Right forelimb (tissue), 1 donor: ENCODE measurements at places on chromosomes 16 and 17.
A peak's percentile ranks its signal among the peaks of the same experiment; 100 is the strongest.

- no peak for DNase-seq
Measured at GRCh38 chr16:16048904-16049582, 99.6 kb downstream of the ABCC1 start.

GRCh38 chr16:88978608-88979346, 1.8 kb upstream of the CBFA2T3 start:
- no peak for DNase-seq

DNA sequence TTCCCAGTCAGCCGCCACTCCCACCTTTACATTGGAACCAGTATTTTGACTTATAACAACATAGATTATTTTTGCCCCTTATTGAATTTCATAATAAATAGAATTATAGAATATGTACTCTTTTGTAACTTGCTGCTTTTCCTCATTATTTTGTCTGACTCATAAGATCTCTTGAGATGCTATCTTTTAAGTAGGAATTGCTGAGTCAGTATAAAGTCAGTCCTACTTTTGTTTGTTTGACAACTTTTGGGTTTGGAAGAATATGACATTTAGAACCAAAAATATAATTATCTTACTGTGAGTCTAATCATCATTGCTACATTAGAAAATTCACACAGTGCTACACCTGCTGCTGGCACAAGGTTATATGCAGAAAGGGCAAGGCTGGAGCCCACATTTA, 69.7 kb downstream of the STXBP4 start:
- DNase-seq: no peak

- no peak for DNase-seq
Measured at GRCh38 chr17:64628641-64629040, 33.5 kb downstream of the SMURF2 start.

- DNase-seq: no peak
Measured at GRCh38 chr16:89373355-89374110, 116.8 kb downstream of the ANKRD11 start.

DNA sequence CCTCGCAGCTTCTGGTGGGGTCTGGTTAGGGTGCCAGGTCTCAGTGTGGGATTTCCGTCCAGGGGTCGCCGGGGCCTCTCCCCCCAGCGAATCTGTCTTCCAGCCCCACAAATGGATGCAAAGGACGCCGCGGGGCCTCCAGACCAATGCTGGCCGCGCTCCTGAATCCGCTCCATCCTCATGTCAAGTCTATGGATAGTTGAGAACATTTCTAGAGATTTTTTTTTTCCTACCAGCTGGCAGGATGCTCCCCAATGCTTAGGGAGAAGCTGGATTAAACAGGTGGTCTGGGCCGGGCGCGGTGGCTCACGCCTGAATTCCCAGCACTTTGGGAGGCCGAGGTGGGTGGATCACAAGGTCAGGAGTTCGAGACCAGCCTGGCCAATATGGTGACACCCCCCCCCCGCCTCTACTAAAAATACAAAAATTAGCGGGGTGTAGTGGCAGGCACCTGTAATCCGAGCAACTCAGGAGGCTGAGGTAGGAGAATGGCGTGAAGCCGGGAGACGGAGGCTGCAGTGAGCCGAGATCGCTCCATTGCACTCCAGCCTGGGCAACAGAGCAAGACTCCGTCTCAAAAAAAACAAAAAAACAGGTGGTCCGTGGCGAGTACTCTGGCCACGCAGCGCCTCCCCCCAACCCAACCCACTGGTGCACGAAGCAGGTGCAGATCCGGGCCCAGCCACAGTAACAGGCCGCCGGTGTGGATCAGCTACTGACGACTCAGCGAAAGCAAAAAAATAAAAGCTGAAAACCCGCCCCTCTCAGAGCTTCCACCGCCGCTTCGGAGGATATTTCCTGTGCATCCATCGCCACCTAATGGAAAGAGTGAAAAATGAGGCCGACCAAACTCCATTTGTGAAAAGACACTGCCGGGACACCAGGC, 1.1 kb upstream of the NXN start:
- DNase-seq: peak; percentile 82

DNA sequence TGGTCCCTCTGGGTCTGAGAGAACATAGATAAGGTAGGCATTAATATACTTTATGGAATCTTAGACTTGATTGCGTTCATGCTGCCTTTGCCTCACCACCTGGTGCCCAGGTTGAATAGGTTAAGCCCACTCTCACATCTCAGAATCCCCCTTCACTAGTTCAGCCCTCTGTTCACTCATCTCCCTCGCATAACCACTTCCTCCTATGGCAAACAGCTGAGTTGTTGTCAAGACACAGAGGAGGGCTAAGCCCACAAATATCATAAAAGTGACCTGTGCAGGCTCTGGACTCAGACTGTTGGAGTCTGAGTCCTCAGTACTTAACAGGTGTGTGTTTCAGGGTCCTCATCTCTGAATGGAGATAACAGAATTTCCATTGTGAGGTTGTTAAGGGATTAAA, 55.7 kb downstream of the GOSR1 start:
- no peak for DNase-seq

DNA sequence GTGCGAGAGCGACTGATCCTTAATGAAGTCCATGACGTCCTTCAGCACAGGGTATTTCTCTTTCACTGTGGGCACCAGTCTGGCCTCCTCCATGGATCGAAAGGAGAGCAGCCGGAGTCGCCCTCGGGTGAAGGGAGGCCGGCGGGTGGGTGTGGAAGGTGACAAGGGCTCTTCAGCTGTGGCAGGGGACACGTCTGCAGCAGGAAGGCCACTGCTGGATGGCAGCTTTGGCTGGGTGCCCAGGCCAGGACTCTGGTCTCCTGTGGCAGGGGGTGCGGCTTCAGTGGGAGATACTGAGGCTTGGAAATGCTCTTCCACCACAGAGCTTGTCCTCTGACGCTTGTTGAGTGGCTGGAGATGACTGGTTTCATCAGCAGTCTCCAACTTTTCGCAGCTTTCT, 78.5 kb downstream of the ZZEF1 start:
- no peak for DNase-seq

GRCh38 chr16:66473051-66473571, 46.0 kb downstream of the BEAN1 start:
- no peak for DNase-seq

DNA sequence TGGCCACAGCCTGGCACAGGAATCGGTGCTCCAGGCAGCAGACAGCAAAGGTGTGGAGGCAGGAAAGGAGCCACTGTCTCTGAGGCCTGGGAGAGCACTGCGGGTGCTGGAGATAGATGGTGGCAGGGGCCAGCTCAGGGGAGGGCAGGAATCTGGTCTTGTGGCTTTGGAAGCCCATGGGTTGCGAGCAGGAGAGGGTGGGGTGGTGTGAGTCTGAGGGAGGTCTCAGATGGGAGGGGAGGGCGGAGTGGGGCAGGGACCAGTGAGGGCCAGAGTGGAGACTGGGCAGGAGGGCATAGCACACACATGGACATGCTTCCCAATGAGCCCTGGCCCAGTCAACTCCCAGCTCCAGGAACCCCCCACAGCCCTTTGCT, 70.1 kb downstream of the SREBF1 start:
- DNase-seq: no peak

DNA sequence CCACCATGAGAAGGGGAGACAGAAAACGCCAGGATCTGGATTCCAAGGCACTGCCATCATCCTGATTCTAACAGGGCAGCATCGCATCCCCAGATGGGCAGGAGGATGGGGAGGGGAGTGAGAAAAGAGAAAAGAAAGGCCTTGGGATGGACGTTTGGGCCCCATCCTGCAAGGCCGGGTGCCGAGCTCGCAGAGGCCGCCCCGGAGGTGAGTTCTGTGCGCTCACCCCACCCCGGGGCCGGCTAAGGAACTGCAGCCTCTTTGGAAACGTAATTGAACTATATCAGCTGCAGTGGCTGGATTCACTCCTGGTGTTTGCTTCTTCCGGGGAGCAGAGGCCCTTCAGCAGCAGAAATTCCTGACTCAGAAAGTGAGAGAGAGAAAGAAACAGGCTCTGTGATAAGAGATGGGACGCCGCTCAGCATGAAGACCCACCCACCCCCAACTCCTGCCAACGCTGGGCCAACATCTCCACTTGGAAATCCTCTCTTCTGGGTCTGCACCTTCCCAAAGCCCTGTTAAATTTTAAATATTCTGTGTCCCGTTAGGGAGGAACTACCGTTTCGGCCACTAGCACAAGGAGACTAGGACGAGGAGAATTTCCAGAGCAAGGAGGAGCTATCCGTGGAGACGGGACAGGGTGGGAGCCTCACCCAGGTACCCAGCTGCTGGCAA, 8.5 kb upstream of the SSTR2 start:
- peak; percentile 78 for DNase-seq

- DNase-seq: no peak
Measured at GRCh38 chr16:19329932-19330331, 44.4 kb downstream of the CLEC19A start.

GRCh38 chr17:181245-182049, at the start of gene DOC2B:
Gene DOC2B (minus strand): TSS chr17:181650. CDS start chr17:181479, 171 bp downstream.
- DNase-seq: peak; percentile 60

- DNase-seq: no peak
Measured at GRCh38 chr16:47916266-47916665, 239.5 kb downstream of the ABCC12 start.

DNA sequence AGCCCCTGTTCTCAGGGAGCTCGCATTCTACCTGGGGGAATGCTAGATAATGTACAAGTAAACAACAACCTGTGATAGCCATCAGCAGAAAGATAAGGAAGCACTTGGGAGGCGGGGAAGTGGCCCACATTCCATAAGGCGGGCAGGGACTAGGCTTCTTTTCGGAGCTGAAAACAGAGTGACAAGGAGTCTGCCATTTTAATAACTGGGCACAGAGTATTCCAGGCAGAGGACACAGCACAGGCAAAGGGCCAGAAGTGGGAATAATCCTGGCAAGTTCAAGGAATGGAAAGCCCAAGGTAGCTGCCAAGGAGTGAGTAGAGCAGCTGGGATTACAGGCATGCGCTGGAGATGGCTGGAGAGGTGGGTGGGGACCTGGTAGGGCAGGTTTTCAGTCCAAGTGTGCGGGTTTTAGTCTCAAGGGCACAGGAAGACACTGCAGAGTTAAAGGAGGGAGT, 24.3 kb downstream of the USP43 start:
- DNase-seq: no peak

DNA sequence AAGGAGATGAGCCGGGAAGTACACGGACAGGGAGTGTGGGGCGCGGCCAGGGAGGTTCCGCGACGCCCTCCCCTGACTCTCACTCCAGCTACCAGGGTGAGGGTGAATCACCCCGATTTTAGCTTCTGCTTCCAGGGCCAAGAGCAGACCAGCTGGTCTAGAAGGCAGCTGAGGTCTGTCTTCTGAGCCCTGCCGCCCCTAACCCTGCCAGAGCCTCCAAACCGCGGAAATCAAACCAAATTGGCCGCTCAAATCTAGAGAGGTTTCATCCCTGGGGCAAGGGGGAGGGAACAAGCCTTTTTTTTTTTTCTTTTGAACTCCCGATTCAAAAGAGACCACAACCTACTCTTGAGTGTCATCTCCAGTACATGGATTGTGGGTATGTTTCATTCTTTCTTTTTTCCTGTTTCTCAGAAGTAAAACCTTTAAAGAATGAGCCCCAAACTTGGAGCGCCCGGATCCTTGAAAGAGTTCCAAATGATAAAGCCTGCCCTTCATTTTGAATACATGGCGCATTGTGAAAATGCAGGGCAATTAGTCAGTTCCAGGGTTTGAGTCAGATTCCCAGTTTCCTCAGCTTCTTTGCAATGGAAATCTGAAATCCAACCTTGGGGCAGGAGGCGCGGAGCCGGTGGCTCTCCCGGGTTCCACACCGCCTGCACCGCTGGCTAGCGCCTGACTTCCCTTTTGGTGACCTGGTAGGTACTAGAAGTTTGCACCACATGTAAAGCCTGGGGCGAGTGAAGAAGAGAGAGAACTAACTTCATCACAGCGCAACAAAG, 16.5 kb upstream of the ZFHX3 start:
- DNase-seq: no peak

DNA sequence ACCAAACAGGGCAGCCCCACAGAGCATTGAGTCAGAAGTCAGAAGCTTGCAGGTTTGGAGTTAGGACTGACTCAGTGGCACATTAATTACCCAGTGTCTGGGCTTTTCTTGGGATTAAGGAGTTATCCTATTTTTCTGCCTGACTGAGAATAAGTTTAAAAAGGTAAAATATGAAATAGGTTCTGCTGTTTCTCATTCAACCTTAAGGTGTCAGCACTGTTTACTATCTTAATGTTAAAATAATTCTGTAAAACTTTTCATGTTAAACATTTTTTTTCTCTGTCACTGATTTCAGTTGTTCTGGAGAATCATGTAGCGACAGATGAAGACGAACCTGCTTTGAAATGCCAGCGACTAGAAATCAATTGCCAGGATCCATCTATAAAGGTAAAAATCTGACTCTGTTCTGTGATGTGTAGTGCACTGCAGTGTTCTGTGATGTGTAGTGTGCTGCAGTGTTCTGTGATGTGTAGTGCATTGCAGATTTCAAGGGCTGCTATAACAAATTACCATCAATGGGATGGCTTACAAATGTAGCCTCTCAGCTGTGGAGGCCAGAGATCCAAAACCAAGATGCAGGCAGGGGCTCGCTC, 128.0 kb downstream of the LAT start:
- no peak for DNase-seq

DNA sequence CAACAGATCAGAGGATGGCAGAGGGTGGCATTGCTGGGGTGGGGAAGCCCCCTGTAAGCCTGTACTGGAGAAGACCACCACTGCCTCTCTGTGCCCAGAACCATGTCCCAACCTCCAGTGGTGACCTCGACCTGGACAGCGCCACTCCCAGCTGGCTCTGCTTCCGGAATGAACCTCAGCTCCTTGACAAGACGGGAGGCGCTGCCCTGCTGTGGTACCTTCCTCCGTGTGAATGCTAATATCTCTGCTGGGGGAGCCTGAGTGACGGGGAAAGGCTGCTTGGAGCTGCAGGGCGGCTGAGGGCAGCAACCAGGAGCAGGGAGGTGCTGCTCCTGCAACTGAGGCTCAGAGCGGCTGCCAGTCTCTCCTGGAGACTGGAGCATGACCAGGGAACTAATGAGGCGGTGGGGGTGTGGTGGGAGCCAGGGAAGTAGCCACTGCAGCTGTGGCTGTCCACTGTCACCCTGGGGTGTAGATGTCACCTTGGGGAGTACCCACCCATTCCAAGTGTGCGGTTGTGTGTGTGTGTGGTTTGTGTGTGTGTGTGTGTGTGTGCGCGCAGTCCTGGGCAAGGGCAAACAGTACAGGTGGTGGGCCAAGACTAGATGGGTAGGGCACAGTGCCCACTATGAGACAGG, 6.2 kb downstream of the PRCD start:
- no peak for DNase-seq

GRCh38 chr17:70968302-70968701, 799.0 kb downstream of the KCNJ2 start:
- no peak for DNase-seq

- DNase-seq: no peak
Measured at GRCh38 chr17:7486181-7486580, 2.0 kb downstream of the POLR2A start.
